Stimulated activated CD4-positive, alpha-beta T cell treated with anti-CD3 and anti-CD28 coated beads, TNF-alpha, amount 100 ng/mL, for 24 hours (primary cell): ENCODE measurements at places on chromosomes 4 and X.

GRCh38 chr4:3013839-3014350 is 50.5 kb downstream of the GRK4 start:
- no peak for DNase-seq

DNA sequence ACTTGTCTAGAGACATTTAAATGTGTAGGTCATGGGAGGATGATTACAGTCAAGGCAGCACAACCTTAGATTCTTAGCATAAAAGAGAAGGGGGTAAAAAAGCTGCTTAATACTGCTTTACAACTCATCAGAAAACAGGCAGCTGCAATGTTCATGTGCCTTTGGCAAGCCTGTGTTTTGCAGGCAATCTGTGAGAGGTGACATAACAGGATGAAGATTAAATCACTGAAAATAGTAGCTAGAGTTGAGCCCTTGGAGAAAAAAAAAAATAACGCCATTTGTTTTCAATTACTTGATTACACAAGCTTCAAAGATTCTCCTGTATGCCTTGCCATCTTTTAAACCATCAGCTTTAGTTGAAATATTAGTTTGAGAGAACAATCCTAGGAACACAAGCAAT is 847.6 kb upstream of the LCORL start:
- DNase-seq = no peak

GRCh38 chrX:14094191-14094590 is 64.5 kb upstream of the GEMIN8 start:
- no peak for DNase-seq

- DNase-seq = no peak
These were observed 94.6 kb downstream of the RLIM start for GRCh38 chrX:74519870-74520269.

GRCh38 chrX:130415201-130415600 is 13.4 kb downstream of the RBMX2 start:
- DNase-seq = no peak
